HFFc6 (cell line): ENCODE measurements at places on chromosomes 16 and 17. TPM values are rescaled to one million over a fixed set of nuclear protein-coding genes. Genes with fewer than 3 reads are reported as not detected.

The PRSS27 gene
- total RNA-seq: 0.29 to 0.55 TPM (median 0.43 TPM) in 3 replicates

The CACNG1 gene
- not detected in 3 replicates for total RNA-seq

The IL17C gene
- not detected in 3 replicates for total RNA-seq

The NOD2 gene
- total RNA-seq: not detected in 3 replicates

The PLCG2 gene
- total RNA-seq: 0.61 to 0.67 TPM in 2 of 3 replicates, not detected in the other

The KRT25 gene
- total RNA-seq: not detected in 3 replicates

The CD300E gene
- total RNA-seq: not detected in 2 replicates

GRCh38 chr16:79286646-79287423, 313.7 kb downstream of the MAF start:
- DNase-seq: no peak

- DNase-seq: no peak
These were observed 34.2 kb upstream of the NLRP1 start for GRCh38 chr17:5618476-5618875.

DNA sequence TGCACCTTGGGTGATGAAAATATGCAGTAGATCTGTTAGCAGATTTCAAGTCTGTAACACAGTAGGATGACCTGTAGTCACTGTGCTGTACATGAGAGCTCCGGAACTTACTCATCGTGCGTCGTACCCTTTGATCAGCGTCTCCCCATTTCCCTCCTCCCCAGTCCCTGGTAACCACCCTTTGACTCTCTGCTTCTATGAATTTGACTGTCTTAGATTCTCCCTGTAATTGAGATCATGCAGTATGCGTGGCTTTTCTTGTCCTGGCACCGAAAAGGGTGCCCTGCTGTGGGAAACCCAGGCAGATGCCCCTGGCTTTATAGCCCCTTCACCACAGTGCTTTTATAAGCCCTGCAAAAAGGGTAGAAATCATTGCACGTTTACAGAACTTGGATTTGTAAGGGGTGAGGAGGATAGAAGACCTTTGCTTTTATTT, 20.5 kb downstream of the CLEC16A start:
- DNase-seq: no peak

DNA sequence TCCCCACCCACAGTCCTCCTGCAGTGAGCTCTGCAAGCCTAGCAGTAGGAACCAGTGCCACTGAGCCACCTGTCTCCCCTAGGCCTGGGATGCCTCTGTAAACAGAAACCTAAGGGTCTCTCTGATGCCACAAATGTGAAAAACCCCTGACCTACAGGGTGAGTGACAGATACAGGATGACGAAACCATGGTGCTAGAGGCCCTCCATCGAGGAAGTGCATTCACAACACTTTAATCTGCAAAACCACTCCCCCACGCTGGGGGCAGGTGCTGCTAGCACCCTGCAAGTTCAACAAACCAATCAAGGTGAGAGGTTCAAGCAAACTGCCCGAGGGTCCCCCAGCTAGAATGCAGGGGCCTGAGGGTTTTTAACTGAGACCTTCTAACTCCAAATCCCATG, 59.5 kb downstream of the CDYL2 start:
- DNase-seq: no peak

DNA sequence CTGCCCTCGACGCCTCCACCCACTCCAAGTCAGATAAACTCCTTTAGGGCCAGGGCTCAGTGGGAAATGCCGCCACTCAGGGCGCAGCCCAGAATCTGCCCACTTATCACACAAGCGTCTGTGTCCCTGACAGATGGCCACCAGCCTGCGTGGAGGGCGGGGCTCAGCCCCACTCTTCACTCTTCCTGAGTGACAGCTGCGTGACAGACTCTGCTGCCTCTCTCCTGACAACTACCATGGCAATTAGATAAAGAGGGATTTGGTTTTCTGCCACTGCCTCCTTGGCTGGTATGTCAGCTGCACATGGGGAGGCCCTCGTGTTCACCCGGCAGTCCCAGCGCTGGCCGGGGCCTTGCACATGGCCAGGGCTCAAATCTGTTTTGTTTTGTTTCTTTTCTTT, 96.2 kb downstream of the RTN4RL1 start:
- DNase-seq: no peak

- no peak for DNase-seq
These were observed 282.4 kb upstream of the EEF2KMT start for GRCh38 chr16:5379954-5380353.

DNA sequence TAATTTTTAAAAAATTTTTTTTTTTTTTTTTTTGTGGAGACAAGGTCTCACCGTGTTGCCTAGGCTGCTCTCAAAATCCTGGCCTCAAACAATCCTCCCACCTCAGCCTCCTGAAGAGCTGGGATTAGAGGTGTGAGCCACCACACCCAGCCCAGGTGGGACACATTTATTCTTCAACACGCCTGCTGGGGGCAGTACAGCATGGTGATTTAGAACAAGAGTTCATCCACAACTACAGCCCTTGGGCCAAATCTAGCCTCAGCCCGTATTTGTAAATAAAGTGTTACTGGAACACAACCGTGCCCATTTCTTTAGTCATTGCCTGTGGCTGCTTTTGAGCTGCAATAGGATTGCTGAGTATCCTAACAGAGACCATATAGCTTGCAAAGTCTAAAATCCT, 92.8 kb downstream of the KATNIP start:
- peak; percentile 3 for DNase-seq

GRCh38 chr16:73068541-73069401, 20.8 kb upstream of the ZFHX3 start:
- peak; percentile 93 for DNase-seq

DNA sequence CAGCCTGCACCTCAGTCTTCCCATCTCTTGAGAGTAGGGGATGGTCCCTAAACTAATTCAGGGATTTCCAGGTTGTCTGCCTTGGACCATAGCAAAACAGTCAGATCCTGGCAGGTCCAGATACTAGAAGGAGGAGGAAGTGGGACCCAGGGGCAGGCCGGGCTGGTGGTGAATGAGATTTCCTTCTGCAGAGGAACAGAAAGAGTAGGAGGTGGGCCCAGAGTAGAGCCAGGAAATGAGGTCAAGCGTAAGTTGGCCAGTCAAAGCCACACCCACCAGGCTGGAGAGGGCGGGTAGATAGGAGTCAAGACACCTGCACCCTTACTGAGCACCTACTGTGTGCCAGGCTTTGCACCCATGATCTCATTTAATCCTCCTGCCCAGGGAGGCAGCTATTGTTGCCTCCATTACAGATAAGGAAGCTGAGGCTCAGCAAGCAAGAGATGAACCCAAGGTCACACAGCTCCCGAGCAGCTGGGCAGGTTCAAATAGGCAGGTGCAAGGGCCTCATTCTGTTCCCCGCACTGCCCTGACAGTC, 2.6 kb downstream of the CDH5 start:
- DNase-seq: no peak

GRCh38 chr17:44128383-44128782, 4.9 kb upstream of the HDAC5 start:
- no peak for DNase-seq

DNA sequence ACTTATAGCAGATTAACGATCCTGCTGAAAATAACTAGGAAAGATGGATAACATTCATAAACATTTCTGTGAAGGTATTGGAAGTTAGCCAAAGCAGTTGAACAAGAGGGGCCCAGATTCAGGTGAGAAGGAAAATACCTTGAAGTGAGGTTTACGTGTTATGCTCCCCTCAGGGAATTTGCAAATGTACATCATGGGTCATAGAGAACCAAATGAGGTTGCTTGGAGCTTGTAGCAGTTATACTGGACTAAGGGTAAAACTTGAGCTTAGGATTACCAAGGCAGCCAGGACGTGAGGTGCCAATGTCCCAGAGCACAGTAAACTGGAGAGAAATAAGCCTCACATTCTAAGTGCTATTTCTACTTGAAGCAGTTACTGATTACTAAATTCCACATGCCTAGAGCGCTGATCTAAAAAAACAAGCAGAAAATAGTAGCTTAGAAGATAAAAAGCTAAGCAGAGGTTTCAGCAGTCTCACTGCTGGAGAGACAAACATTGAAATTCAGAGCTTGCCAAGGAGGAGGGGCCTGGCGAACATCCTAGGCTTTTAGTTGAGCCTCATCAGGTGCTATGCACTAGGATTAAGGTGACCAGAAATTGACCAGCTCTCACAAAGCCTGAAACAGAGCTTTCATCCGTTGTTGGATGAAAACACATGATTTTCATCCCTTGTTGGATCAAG, 136.7 kb upstream of the FAM20A start:
- no peak for DNase-seq

DNA sequence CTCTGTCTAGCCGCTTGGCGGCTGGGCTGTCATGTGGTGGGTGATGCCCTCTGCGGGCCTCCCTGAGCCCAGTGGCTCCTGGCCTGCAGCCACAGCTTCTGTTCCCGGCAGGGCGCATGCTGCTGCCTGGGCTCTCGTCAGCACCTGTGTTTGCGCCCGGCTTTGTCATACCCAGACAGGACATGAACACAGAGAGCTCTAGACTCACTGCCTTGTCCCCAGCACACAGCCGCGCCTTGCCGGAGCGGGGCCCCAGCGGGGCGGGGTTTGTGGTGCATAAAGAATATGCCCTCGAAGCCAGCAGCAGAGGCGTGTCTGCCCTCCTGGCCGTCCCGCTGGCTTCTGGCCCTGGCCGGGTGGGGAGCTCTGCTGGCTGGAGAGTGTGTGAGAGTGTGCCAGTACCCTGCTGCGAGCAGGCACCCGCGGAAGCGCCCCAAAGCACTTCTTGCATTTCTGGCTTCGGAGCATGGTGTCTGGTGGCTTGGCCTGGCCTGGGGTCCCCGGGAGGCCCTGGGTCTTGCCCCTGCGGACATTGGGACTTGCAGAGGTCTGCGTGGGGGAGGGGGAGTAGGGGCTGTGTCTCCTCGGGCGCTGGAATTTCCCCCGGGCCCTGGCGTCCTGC, 14.4 kb downstream of the ASPSCR1 start:
- peak; percentile 71 for DNase-seq

GRCh38 chr16:28585674-28586073, 11.2 kb downstream of the SULT1A2 start:
- no peak for DNase-seq

GRCh38 chr17:58338454-58338840, 9.9 kb upstream of the TSPOAP1 start:
- no peak for DNase-seq

- DNase-seq: no peak
These were observed 18.4 kb downstream of the ESRP2 start for GRCh38 chr16:68217506-68217905.

DNA sequence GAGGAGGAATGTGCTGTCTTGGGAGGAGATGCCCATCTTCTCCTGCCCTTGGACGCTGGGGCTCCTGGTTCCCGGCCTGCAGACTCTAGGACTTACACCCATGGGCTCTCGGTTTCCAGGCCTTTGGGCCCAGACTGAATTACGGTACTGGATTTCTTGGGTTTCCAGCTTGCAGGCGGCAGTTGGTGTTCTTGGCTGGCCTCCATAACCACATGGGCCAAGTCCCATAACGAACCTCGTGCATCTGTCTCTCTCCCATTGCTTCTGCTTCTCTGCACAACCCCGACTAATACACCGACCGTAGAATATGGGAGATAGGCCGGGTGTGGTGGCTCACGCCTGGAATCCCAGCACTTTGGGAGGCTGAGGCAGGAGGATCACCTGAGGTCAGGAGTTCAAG, 162.6 kb downstream of the SDK2 start:
- no peak for DNase-seq

DNA sequence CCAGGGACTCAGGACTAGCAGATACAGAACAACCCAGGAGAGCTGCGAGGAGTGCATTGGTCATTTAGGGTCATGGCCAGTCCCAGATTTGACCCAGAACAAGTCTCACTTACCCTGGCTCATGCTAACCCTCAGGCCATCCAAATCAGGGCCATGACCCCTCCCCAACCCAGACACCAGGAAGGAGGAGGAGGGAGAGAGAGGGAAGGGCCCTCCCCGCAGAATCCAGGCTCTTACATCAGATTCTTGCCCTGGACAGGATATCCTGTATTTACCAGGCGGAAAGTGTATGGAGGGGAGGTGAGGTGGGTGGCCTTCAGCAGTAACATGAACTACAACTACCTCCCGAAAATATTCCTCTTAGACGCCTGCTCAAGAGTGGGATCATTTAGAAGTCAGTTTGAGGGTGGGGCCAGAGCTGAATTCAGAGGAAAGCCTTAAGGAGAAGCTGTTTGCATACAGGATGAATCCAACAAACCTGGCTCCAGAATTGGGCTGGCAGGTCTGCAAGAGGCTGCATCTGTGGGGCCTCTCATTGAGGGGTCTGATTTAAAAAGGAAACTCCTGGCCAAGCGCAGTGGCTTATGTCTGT, 2.1 kb downstream of the VAT1 start:
- no peak for DNase-seq

DNA sequence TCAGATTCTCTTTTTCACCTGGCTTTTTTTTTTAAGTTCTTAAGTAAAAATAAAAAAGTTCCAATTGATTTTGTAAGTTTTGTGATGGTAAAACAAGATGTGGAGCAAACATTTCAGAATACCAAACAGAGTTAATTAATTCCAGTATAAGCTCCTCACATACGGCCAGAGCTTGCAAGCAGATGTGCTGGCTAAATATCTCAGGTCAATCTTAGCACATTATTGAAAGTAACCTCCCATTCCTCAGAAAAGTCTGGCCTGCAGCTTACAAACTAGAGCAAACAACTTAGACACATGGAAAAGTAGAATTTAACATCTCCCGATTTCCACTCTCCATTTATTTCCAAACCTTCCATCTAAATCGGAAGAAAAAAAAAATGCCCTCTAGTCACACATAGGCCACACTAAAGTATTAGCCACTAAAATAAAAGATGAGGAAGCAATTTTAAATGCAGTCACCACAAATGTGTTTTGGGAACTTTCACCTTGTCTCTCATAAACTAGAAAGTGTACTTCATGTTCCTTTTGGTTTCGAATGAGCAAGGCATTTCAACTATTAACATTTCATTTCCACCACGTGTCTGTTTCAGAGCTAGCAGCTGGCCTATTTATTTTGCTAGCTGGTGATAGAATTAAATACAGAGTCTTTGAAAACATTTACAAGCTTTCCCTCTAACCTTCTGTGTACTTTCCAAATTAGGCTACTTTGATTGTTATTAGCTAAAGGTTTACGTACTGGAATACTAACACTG, 143.3 kb downstream of the STX8 start:
- peak; percentile 3 for DNase-seq

DNA sequence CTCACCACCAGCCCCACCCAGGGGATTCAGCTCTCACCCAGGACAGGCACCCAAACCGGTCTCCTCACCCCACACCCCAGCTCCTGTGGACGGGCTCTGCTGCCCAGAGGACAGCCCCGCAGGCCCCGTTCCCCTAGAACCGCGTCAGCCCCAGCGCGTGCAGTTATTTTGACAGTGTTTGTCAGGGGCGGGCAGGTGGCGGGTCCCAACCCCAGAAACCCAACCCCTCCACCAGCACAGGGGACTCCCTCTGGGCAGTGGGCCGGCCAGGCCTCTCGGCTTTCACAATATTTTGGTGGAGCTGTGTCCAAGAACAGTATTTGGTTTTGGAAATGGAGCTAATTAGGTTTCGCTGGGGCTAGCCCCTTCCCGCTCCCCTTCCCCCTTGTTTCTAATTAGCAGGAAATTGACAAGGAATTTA, 44.8 kb downstream of the BAHCC1 start:
- DNase-seq: no peak

DNA sequence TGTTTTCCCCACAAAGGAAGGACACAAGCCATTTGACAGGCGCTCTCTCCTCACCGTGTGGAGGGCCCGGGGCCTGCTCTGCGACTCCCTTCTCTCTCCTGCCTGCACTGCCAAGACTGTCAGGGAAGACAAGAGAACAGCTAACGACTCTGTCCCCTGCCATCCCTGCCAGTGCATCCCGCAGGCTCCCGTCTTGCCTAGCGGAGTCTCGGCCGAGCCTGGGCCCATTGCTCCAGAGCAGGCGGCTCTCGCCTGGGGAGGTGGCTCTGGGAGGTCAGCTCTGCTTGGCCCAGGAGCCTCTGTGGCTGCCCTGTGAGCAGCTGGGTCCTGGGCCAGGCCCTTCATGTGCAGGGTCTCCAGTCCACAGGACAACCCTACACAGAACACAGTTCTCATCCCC, 53.0 kb downstream of the WNT3 start:
- DNase-seq: no peak
